ENCODE measurements at places on chromosomes 2 and 18.

DNA sequence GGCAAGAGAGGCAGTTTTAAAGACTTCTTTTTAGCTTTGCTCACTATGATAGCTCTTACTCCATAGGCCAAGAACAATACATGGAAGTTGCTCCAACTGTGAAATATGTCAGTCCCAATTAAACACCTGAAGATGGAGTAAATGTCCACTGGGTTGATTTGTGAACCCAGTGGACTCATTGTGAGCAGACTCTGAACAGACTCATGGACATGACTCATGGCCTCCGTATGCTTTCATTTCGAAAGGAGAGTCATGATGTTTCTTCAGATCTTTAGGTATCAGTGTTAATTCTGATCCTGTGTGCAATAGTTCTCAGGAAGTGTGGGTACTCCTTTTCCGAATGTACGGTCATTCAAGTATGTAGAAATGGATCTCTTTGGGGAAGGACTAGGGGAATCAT is 5.4 kb upstream of the CWC22 start:
- DNase-seq, result no peak

DNA sequence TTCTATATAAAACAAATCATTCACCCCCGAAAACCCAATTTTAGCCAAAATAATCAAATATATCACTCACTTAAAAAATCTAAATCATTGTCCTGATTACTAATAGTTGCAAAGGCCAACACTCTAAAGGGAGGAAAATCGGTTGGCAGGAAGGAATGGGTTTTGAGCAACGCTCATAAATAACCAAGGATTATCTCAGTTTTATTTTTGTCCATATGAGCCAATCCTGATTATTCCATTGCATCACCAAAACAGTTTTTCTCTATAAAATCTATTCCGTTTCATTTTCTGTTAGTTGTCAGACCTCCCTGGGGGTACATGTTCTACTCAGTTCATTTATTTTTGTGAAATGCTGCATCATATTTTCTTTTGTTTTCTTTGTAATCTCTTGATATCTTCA is 174.1 kb downstream of the LRATD1 start:
- DNase-seq, result no peak

DNA sequence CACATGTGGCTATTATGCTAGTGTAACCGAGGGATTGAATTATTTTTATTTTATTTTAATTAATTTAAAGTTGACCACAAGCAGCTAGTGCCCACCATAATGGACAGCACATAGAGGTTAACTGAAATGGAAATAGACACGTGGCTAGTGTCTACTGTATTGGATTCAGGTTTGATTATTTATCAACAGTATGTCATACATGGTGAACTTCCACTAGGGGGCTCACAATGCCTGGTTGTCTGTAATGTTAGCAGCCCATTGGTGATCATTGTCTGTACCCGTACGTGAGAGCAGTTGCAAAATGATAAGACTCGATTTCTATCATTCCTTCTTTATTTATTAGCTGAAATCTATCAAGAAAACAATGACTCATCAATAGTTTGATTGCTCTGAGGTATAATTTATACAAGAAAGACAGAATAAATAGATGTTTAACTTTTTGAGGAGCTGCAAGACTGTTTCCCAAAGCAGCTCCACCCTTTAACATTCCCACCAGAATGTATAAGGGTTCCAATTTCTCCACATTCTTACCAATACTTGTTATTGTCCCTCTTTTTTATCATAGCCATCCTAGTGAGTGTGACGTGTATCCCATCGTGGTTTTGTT is 76.5 kb downstream of the CYBRD1 start:
- no peak for DNase-seq

- DNase-seq, result peak; percentile 55
Observed at GRCh38 chr2:46841621-46842020, 74.0 kb downstream of the MCFD2 start.

DNA sequence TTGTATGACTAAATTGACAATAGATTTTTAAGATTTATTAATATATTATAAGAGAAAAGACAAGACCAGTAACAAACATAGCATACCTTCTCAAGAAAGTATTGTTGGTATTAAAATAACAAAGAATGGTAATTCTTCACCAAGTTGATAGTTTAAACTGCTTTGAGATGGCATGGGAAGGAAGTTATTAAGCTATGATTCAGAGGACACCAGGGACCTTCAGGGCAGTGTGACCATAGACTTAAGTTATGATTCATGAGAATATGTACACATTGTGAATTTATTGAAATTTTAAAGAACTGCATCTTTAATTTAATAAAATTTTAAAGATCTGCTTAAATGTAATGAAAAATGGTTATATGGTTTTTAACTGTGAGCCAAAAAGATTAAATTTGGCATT is 205.7 kb downstream of the DSEL start:
- no peak for DNase-seq

DNA sequence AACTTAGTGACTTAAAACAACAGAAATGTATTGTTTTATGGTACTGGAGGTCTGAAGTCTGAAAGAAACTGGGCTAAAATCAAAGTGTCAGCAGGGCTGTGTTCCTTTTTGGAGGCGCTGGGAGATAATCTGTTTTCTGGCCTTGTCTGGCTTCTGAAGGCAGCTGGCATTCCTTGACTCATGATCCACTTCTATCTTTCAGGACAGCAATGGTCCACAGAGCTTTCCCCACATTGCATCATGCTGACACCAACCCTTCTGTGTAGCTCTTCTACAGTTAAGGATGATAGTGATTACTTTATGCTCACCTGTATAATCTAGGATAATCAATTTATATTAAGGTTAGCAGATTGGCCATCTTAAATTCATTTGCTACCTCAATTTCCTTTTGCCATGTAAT is 392.1 kb downstream of the TDRD15 start:
- no peak for DNase-seq

DNA sequence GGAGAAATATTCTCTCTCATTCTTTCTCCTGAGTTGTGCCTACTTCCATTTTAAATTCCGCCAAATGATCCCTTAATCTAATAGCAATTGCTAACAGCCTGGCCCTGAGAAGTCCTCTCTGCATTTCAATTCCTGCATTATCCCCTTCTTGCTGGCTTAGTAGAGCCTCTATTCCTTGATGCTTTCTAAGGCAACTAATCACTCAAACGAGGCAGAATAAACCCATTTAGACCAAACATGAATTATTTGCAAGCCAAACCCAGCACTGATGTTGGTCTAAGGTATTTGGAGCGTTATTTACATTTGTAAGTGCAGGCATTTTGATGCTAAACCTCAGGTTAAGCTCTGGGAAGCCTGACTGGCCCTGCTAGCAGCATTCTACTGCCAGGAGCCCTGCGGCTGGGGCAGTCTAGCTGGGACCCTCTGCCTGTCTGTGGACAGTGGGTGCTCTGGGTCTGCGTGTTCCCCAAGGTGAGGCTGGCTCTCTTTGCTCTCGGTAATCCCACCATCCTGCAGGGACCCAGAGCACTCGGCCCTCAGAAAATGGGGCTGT is 173.1 kb upstream of the HS6ST1 start:
- DNase-seq, result no peak

DNA sequence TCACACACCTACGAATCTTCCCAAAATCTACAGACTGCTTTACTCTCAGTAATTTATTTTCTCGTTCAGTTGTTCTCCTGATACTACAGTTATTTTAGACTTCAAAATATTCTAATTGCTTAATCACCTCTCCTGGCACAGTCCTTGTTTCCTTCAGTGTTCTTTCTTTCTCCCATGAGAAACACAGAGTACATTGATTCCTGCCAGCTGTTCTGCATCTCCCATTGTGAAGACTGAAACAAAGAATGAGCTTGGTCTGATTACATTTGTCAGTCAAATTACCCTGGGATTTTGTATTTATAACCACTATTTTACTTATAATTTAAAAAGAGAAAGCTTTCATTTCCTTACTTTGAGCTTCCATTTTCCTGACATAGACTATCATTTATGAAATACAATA is 63.9 kb upstream of the TANK start:
- no peak for DNase-seq

DNA sequence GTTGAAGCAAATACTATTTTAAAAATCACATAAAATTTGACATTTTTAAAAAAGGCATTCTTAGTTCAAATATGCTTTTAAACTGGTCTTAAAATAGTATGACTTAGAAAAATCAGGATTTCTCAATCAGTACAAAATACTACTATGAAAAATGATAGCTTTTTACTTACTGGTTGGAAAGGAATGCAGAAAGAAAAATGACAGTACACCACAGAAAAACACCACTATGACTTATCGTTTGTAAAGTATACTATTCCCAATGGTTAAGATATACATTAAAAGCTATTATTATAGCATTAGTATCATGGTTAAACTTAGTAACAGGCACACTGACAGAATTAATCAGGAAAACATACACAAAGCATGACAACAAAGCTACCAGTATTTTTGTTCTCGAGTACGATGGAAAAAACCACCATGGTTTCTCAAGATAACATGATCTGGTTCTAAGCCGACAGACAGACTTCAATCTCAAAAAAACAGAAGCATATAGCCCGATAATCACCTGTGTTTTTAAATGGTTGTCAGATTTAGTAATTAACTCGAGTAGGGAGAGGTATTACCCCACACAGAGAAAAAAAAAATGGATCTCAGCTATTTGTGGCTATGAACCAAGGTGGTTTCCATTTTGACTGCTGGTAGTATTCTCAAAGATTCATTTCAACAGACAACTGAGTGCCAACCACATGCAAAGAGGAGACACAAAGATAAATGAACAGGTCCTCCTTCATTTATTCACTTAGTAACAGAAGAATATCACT is 39.1 kb downstream of the CUL3 start:
- DNase-seq, result no peak

- peak; percentile 67 for DNase-seq
Observed at GRCh38 chr18:79682894-79683625, 3.5 kb downstream of the CTDP1 start.

GRCh38 chr2:59034837-59035236 is 793.7 kb upstream of the FANCL start:
- no peak for DNase-seq

DNA sequence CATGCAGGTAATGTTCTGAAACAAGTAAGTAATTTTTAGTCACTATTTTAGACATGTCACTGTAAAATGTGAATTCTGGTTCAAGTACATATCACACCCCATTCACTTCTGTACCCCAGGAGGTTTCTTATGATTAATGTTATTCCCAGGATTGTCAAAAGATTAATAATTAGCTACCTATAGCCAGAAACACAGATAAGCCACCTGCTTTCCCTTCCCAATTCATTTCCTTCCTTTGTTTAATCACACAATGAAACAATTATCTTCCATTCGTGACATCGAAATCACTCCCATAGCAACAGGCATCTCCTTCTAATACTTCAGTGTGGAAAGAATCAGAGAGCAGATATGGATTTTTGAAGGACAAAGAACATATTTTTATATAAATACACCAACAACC is 1650.3 kb upstream of the CELF4 start:
- DNase-seq, result no peak

DNA sequence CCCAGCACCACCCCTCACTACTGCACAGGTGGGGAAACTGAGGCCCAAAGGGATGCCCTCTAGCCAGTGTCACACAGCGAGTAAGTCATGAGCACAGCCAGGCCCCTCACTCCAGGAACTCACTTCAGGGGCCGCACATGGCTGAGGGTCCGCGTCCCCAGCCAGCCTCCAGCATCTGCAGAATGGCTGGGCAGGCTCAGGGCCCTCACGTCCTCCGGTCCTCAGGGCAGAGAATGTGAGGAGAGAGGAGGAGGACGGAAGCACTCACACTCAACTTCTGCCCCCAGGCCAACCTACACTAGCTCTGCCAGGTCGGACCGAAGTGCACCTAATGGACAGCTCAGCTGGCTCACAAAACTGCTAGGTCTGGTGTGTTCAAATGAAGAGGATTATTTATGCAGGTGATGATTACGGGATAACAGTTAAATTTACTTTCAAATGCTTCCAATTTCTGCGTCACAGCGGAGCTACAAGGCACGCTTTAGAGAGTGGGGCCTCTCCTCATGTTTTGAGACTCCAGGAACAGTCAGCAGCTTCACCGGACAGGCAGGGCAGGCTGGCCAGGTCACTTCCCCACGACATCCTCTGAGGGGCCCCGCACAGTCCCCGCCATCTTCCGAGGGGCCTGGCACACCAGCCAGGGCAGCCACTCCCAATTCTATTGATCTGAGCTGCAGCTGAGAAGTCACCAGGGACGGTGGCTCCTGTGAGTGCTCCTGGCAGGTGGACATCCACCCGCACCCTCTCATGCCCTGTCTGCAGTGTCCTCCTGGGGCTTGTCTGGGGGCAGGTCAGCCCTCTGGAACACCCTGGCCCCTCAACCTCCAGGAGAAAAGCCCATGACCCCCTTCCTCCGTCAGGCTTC is 26.5 kb downstream of the KIF1A start:
- DNase-seq, result no peak

DNA sequence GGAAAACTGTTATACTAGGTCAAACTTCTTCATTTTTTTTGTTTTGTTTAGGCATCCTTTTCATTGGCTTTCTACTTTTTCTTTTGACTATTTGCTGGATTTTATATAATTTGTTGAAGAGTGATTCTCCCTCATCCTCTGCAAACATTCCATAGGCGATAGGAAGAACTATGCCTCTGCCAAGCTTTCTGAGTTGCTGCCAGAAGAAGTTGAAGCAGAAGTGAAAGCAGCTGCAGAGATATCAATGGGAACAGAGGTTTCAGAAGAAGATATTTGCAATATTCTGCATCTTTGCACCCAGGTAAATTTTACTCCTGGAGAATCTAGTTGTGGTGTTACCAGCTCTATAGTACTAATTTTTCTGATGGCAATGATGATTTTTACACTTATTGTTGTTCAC is 25.4 kb downstream of the NOP58 start:
- DNase-seq, result no peak

GRCh38 chr2:231929961-231930592 is 3.9 kb upstream of the NPPC start:
- DNase-seq, result peak; percentile 86

- DNase-seq, result no peak
Observed at GRCh38 chr2:109238580-109238979, 109.6 kb downstream of the SH3RF3 start.

GRCh38 chr2:8966123-8966908 is 37.2 kb downstream of the MBOAT2 start:
- no peak for DNase-seq

DNA sequence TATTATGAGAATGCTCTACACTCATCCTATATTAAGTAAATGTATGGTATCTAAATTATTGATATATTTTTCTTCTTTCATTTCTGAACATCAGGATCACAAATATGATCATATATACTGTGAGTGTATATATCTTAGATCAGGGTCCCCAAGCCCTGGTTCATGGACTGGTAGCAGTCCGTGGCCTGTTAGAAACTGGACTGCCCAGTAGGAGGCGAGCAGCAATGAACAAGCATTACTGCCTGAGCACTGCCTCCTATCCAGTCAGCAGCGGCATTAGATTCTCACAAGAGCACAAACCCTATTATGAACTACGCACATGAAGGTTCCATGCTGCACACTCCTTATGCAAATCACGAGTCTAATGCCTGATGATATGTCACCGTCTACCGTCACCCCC is 1247.1 kb upstream of the NXPH2 start:
- DNase-seq, result no peak

DNA sequence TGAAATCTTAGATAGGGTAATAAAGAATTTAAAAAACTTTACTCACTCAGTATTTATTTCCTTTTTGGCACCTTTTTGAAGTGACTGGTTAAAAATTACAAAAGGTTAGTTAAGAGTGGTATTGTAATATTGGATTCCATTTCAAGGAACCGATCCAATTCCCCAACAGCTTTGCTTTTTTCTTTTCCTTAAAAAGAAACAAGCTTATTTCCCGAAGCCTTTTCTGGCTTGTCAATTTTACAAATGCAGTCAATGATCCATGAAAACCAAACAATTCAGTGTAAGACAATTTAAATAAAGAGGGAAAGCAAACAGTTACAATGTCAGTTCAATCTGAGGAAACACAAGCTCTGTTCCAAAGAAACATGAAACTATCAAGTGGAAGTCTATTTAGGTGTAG is 200.2 kb downstream of the RIT2 start:
- no peak for DNase-seq

- DNase-seq, result peak; percentile 16
Observed at GRCh38 chr2:70330476-70330875, 28.6 kb upstream of the FAM136A start.
